ENCODE measurements at places on chromosomes 12 and 14.
A peak's percentile ranks its signal among the peaks of the same experiment; 100 is the strongest.

- no peak for DNase-seq
Observed at GRCh38 chr14:75041613-75042012, 9.7 kb downstream of the MLH3 start.

- no peak for DNase-seq
Observed at GRCh38 chr12:8785499-8785898, 36.9 kb upstream of the A2ML1 start.

DNA sequence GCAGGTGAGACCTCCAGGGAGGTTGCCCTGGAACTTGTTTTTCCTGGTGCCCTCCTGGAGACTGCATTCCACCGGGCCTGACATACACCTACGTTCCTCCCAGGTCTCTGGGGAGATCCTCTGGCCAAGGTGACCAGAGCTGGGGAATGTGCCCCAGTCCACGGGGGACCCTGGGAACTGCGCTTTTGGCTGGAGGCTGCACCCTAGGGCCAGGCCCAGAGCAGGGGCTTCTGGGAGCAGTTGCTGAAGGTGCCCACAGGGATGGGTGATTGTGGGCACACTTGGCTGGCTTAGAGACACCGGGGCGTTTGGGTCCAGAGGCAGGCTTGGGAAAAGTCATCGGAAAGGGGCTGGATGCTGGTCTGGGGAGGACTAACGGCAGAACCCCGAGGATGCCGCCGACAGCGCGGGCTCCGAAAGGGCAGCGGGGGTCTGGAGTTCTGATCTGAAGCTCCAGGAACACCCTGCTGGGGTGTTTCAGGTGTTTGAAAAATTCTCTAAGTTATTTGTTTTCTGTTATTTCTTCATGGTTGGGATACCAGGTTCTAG lies 36.5 kb upstream of the TDRD9 start:
- DNase-seq = no peak

- DNase-seq = no peak
Observed at GRCh38 chr12:105888696-105889095, 250.1 kb downstream of the NUAK1 start.

- no peak for DNase-seq
Observed at GRCh38 chr12:58533652-58534051, 386.7 kb downstream of the LRIG3 start.

DNA sequence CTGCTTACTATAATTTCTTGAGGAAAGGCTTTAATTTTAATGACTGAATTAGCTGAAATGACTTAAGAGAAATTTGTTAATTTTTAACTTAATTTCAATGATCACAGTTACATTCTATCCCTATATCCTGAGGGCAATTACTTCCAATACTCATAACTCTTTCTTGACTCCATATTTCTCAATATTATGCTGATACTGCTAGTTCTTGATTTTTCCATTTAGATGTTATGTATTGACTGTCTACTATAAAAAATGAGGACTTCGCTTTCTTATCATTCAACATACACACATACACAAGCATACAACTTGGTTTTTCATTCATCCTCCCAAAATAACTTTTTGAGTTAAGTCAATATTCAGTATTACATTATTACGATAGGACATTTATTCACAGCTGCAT lies 176.2 kb downstream of the PHLDA1 start:
- DNase-seq = no peak

DNA sequence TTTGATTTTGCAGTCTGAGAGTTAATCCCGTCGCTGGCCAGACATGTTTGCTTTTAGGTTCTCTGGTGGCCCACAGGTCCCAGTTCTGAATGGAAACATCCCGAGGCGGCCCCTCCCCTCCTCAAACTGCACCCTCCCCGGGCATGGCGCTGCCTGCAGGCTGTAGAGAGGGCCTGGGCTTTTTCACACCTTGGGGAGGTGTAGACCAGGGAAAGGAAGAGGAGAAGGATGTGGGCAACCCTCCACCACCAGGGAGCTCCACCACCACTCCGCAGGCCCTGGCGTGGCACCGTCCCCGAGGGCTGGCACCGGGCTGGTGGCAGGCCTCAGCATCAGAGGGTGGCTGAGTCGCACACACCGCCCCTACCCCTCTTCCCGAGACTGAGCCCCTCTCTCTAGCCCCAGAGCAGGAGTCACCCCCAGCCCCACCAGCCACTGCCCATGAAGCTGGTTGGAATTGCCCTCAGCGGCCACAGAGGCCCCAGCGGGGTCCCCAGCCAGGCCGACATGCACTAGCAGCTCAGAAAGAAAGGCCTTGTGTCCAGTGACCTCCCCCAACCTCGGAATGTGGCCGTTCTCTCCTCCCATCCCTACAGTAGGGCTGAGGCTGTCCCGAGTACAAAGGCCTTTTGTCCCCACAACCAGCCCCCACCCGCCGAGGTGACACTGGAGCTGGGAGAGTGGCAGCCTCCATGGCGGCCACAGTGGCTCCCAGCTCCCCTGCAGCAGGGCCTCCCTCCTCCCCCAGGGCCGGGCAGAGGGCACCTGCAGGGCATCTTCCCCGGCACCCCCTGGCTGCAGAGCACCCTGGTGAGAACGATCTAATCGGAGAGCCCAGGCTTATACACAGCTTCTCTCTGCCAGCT lies 23.5 kb upstream of the INF2 start:
- peak; percentile 26 for DNase-seq

- no peak for DNase-seq
Observed at GRCh38 chr12:8559676-8560075, 19.0 kb upstream of the CLEC4E start.

DNA sequence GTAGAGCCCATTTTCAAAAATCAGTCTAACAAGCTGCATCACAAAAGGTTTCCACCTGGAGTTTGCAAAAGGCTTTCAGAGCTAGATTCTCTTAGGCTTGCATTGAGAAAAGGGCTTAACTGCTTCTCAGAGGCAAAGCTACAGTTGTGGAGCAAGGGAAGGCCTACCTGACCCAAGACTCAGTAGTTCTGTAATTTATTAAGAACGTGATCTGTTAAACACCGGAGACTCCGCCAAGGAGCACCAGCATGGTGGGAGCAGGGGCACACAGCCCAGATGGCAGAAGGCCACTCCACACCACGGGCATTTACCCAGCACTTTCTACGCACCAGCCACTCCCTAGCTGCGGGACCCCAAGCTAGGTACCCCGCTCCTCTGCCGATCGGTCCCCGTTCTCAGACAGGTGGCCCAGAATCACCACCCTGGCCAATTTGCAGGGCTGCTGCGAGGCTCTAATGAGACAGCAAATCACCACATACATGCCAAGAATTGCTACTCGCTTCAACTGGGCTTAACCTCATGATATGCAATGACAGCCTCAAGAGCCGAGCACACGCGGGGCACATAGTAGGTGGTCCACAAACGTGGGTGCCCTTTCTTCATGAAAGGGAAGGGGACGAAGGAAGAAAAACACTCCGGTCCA lies 1.5 kb downstream of the ITPK1 start:
- no peak for DNase-seq

GRCh38 chr12:10842862-10843261 lies 6.4 kb downstream of the PRR4 start:
- no peak for DNase-seq

- no peak for DNase-seq
Observed at GRCh38 chr12:116444590-116444943, 114.6 kb upstream of the MAP1LC3B2 start.
